ENCODE measurements at places on chromosomes 16 and 17.

DNA sequence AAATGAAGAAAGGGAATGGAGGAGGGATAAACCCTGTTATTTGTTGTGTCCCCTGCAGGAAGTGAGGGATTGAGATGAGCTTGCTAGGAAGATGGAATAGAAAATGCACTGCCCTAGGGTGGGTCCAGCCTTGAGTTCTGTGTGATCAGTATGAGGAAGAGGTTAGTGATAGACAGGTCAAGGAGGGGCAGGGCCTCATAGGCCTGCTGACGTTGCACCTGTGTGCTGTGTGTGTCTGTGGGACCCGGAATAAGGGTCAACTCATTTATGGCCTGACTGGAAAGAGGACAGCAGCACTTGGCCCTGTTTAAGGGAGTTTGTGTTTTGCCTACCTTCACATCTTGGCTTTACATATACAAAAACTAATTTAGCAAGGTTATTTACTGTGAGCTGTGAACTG lies 26.3 kb downstream of the DEF8 start:
- no peak for DNase-seq

GRCh38 chr16:89913408-89914387 lies 5.0 kb upstream of the MC1R start:
- no peak for DNase-seq

GRCh38 chr17:1228781-1229348 lies 41.4 kb upstream of the BHLHA9 start:
- no peak for DNase-seq

- no peak for DNase-seq
These were observed 2.9 kb downstream of the RPH3AL start for GRCh38 chr17:349666-350065.

GRCh38 chr17:77325577-77326075 lies 184.9 kb downstream of the SEC14L1 start:
- no peak for DNase-seq

GRCh38 chr16:64762211-64762610 lies 359.7 kb downstream of the CDH11 start:
- no peak for DNase-seq

GRCh38 chr17:69103557-69104233 lies 38.0 kb downstream of the ABCA6 start:
- DNase-seq = no peak

DNA sequence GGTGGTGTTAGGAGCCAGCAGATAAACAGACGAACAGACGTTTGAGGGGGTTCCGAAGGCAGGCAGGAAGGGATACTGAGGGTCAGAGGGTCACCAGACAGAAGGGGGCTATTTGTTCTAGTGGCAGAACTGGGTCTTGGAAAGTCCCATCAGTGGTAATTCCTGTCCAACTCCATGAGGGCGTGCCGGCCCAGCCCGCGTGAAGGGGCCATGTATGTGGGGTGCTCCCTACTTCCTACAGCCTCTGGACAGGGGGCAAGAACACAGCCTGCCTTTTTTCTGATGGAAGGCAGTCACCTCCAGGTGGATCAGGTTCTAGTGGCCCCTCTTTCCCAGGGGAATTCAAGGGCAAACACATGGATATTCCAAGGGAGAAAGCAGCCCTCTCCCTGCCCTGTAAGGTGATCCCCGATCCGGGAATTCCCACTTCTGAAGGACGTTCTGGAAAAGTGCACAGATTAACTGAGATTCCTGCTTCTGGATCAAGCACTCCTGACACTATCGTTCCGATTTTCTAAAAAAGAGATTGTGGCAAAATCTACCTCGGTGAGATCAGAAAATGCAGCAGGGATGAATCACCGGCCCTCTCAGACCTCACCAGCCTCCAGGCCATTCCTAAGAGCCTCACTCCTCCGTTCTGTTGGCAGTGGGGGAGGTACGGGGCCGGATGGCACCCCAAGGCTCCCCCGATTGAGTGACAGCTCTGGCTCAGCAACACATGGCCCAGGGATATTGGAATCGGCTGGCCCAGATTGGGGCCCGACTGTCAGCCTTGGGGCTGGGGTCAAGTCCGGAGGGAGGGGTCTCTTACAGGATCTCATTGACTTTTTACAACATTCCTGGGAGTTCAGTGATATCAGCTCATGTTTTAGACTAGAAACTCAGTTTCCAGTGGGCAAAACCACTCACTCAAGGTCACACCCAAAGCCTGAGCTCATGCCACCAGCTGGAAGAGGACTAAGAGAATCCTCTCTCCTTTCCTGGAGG lies 12.4 kb downstream of the STX1B start:
- DNase-seq = peak; percentile 31

GRCh38 chr17:76120658-76121008 lies 17.0 kb upstream of the EXOC7 start:
- no peak for DNase-seq

DNA sequence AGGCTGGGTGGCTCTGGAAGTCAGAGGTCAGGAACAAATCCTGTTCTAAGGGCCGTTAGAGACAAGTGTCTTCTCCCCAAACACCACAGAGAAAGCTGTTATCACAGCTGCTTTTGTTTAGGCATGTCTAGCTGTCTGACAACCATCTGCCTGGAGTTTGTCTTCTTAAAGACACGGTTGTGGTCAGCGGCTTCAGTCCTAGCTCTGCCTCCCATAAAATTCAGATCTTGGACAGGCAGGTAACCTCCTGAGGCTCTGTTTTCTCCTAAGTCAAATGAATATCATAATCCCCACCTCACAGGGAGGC lies 2.3 kb upstream of the ITGA3 start:
- DNase-seq = no peak

GRCh38 chr17:36602924-36603384 lies 1.6 kb downstream of the MRM1 start:
- peak; percentile 28 for DNase-seq

DNA sequence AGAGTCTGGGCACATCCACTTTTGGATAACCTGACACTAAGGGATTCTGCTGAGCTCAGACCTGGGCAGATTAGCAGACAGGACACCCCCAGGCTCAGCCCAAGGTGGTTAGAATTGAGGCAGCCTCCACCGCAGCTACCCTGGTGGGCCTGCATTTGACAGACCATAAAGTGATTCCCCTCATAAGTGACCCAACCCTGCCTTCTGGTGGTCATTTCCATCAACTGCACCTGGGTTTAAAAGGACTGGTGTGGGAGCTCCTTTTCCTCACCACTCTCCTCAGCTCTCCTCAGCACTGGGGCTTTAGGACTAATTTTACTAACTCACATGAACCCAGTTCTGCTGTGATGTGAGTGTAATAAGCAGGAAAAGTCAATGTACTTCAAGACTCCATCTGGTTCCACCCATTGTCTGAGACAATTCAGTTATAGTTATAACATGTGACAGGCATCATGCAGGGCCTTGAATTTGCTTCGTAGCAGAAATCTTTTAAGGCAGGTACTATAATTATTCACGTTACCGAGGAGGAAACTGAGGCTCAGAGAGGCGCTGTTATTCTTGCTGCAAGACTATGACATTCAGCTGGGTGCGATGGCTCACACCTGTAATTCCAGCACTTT lies 42.5 kb downstream of the MYH3 start:
- DNase-seq = peak; percentile 42

Measured in fibroblast of skin of left biceps (primary cell).